Activated CD8-positive, alpha-beta T cell treated with anti-CD3 and anti-CD28 coated beads for 36 hours (primary cell): ENCODE measurements at places on chromosomes 2 and 18. TPM values are rescaled to one million over a fixed set of nuclear protein-coding genes. Genes with fewer than 3 reads are reported as not detected.

SKOR2 gene
- total RNA-seq, result not detected

CFAP65 gene
- not detected for total RNA-seq

CCBE1 gene
- total RNA-seq, result not detected

SGPP2 gene
- 3.0 TPM for total RNA-seq

KIAA2012 gene
- total RNA-seq, result not detected

CXCR1 gene
- total RNA-seq, result not detected

SLC4A3 gene
- total RNA-seq, result not detected

- DNase-seq, result peak; percentile 17
- no peaks in the 10 kb centered on the region for H3K36me3 ChIP-seq
- H3K27me3 ChIP-seq, result peaks cover 46% of the 10 kb centered on the region
- no peak overlapping the region for H3K27ac ChIP-seq
- peaks cover 10% of the 10 kb centered on the region for H3K4me1 ChIP-seq
These were observed 453 bp downstream of the CABLES1 start for GRCh38 chr18:23135550-23136325.

DNA sequence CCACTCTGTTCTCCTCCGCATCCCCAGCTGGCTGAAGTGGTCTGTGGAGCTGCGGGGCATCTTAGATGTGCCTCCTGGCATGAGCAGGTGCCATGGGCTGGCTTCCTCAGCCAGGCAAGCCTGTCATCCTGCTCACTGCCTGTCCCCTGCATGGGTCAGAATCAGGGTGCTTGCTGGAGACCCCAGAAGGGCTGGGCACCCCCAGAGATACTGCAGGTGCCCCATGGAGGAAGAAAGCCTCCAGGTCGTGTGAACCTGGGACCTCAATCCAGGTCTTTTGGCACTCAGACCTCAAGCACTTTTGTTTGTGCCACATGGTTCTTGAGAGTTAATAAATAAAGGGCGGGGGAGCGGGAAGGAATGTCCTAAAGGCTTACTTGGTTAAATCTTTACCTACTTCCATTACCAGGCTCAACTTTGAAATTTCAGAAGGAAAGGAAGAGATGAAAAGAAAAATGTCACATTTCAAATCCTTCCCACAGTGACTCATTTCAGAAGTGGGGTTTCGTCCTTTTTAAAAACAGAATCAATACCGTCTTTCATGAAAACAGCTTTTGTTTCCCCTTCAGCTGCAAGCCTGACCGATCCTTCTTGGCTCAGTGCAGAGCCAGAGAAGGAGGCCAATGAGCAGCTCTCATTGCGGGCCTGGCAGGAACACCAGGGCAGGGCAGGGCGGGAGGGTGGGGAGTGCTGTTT, 69.9 kb downstream of the RHOB start:
- no peak overlapping the region for H3K27ac ChIP-seq
- no peaks in the 10 kb centered on the region for H3K36me3 ChIP-seq
- H3K27me3 ChIP-seq, result peaks cover 1% of the 10 kb centered on the region
- H3K4me1 ChIP-seq, result peaks cover 4% of the 10 kb centered on the region

- no peaks in the 10 kb centered on the region for H3K36me3 ChIP-seq
- no peak overlapping the region for H3K4me3 ChIP-seq
- no peaks in the 10 kb centered on the region for H3K4me1 ChIP-seq
- no peak overlapping the region for H3K27ac ChIP-seq
- DNase-seq, result no peak
These were observed 104.5 kb downstream of the TDRD15 start for GRCh38 chr2:21228041-21228895.

GRCh38 chr2:56309626-56310170, 125.9 kb downstream of the CCDC85A start:
- DNase-seq, result no peak
- no peaks in the 10 kb centered on the region for H3K36me3 ChIP-seq
- H3K27me3 ChIP-seq, result no peaks in the 10 kb centered on the region
- H3K27ac ChIP-seq, result no peak overlapping the region
- no peak overlapping the region for H3K4me3 ChIP-seq

- no peak overlapping the region for H3K27ac ChIP-seq
- DNase-seq, result no peak
- no peaks in the 10 kb centered on the region for H3K4me1 ChIP-seq
- H3K4me3 ChIP-seq, result no peak overlapping the region
- H3K36me3 ChIP-seq, result no peaks in the 10 kb centered on the region
These were observed 132.7 kb upstream of the NT5C1B start for GRCh38 chr2:18722101-18722500.

- no peaks in the 10 kb centered on the region for H3K4me1 ChIP-seq
- no peak overlapping the region for H3K4me3 ChIP-seq
These were observed 202.9 kb upstream of the NT5C1B start for GRCh38 chr2:18792226-18792629.

GRCh38 chr18:72672364-72673184, 128.4 kb upstream of the CBLN2 start:
- no peak overlapping the region for H3K27ac ChIP-seq
- H3K36me3 ChIP-seq, result no peaks in the 10 kb centered on the region
- H3K4me1 ChIP-seq, result no peaks in the 10 kb centered on the region
- H3K27me3 ChIP-seq, result no peaks in the 10 kb centered on the region
- H3K4me3 ChIP-seq, result no peak overlapping the region

DNA sequence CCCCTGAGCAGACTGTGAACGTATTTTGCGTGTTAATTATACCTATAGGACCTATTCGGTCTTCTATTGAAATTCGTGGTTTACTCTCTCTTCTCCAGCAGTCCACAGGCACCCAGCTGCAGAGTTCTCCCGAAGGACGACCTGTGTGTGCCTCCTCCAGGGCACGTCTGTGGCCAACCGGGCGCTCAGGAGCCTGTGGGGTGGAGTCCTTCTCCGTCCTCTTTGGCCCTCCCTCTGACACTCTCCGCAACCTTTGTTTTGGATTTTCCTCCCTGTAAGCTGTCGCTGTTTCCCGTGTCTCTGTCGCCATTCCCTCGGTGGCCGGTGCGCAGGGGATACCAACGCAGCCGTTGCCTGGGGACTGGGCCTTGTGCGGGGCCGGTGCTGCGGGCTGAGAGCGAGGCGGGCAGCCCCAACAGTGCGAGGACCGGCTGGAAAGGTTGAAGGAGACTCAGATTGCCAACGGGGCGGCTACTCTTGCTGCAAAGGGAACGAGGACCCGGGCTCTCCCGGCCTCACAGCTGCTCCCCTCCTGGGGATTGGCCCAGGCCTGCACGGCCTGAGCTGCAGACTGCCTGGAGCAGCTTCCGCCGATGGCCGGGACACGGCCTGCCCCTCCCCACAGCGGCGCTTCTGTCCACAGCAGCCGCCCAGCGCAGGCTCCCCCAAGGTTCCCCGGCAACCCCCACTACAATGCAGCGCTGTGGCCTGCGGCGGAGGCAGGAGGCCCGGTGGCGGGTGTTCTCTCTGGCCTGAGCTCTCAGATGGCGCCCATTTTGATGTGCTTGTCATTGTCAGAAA, 221.0 kb downstream of the MTX2 start:
- H3K36me3 ChIP-seq, result no peaks in the 10 kb centered on the region
- H3K4me1 ChIP-seq, result peaks cover 9% of the 10 kb centered on the region
- no peak overlapping the region for H3K27ac ChIP-seq

DNA sequence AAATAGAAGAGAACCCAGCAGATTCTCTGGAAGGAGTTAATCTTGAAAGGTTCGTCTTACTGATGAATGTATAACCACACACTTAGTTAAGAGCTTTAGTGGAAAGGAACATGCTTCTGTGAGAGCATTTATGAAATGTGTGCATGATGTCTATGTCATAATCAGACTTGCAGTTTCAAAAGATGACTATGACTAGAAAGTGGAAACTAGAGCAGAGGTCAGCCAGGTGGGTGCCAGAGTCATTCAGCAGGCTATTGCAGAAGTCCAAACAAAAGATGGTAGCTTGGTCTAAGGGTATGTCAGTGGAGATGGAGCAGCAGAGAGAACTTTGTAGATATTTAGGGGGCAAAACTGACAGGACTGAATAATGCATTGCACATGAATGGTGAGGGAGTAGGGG, 825.8 kb downstream of the DCC start:
- H3K27me3 ChIP-seq, result no peaks in the 10 kb centered on the region
- H3K36me3 ChIP-seq, result no peaks in the 10 kb centered on the region
- no peak overlapping the region for H3K4me3 ChIP-seq

DNA sequence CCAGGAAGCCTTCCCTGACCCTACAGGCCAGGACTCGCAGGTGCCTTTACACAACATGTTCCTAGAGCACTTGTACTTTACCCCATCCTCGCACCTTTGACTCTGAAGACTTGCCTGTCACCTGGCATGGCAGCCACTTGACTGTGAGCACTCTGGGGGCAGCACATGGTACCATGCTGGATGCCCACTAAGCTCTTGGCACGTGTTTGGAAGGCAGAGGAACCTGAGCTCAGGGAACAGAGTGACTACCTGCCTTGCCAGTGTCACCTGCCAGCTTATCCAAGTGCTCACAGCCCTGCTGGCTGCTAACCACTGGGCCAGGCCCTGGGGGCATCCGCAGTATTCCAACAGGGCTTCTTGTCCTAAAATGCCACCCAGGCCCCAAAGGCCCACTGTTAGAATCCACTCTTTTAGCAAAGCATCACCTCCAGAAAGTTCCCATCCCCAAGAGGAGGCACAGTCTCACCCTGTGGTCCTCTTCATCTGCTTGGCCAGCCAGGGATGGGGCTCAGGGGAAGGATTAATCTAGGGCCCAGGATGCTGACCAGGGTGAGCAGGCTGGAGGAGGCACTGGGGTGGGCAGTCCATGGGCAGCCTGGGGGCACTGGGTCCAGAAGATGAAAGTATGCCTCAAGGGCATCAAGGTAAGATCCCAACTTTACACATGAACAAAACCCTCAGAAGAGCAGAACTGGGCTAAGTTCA, 57.0 kb downstream of the ZBTB7C start:
- no peak overlapping the region for H3K4me3 ChIP-seq
- peaks cover 3% of the 10 kb centered on the region for H3K27me3 ChIP-seq
- no peak for DNase-seq
- H3K4me1 ChIP-seq, result no peaks in the 10 kb centered on the region

DNA sequence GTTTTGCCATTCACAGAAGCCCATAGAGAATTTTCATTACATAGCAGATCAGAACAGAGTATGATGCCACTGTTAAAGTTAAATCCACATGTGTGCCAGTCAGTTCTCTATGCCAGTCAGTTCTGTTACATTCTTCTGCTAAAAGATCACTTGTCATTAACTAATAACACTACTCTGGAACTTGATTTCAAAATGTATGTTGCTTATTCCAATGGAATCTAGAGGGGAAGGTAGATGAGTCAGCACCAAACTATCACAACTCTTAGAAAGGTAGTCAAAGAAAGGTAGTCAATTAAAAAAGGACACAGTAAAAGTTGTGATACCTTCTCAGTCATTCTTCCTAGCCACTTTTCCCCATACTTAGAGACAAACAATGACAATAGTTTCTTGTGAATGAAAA, 1214.4 kb downstream of the LRP1B start:
- H3K27me3 ChIP-seq, result no peaks in the 10 kb centered on the region
- H3K4me3 ChIP-seq, result no peak overlapping the region
- no peak for DNase-seq
- H3K27ac ChIP-seq, result no peak overlapping the region

DNA sequence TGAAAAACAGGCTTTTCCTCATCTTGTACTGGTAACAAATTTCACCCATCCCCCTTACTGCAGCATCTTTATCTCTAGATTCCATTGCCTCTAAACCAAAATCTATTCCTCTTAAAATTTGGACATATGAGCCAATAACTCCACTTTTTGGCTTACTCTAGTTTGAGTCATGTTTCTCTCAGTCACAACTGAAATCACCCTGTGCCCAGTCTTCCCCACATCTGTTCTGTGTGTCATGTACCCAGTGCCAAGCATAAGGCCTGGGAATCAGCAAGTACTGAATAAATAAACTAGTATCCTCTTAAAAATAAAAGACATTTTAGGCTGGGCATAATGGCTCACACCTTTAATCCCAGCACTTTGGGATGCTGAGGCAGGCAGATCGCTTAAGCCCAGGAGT, 20.8 kb upstream of the CHN1 start:
- H3K36me3 ChIP-seq, result no peaks in the 10 kb centered on the region
- H3K4me1 ChIP-seq, result no peaks in the 10 kb centered on the region
- no peak overlapping the region for H3K4me3 ChIP-seq
- H3K27ac ChIP-seq, result no peak overlapping the region
- DNase-seq, result no peak

GRCh38 chr2:207328944-207329386, 163.2 kb upstream of the KLF7 start:
- H3K4me3 ChIP-seq, result no peak overlapping the region
- peaks cover 49% of the 10 kb centered on the region for H3K4me1 ChIP-seq
- no peaks in the 10 kb centered on the region for H3K36me3 ChIP-seq
- H3K27ac ChIP-seq, result peak overlapping the region; percentile 65

DNA sequence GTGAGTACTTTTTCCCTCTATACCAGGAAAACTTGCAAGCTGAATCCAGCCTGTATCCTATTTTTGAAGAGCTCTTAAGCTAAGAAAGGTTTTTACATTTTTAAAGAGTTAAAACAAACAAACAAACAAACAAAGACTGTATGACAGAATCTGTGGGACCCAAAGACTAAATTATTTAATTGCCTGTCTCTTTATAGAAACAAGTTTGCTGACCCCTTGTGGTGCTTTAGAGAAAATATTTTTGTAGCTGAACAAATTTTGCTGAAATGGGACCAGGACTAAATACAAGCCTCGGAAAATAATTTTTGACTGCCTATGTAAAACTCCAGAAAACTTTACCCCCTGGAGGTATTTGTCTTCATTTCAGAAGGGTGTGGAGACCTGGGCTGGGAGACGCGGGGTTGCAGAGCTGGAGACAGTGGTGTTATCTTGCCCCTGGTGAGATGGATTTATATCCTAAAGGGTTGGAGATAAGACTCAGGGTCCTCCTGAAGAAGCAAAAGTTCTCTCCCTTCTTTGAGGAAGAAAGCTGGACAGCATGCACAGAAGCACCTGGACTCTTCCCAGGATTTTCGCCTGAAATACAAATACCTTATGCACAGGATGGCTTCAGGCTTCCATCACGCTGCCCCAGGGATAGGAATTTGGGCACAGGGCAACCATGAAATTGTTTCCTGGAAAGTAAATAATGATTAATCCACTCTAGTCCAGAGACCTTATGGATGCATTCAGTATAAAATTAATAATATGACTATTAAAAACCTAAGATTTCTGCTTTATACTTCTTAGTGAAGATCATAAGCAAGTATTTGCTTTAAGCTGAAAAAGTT, 54.3 kb downstream of the TMX3 start:
- H3K36me3 ChIP-seq, result no peaks in the 10 kb centered on the region
- H3K27me3 ChIP-seq, result peaks cover 2% of the 10 kb centered on the region
- no peak overlapping the region for H3K27ac ChIP-seq
- DNase-seq, result no peak
- no peaks in the 10 kb centered on the region for H3K4me1 ChIP-seq

GRCh38 chr2:121297217-121297830, 12.3 kb upstream of the TFCP2L1 start:
- H3K27ac ChIP-seq, result no peak overlapping the region
- H3K4me3 ChIP-seq, result no peak overlapping the region

DNA sequence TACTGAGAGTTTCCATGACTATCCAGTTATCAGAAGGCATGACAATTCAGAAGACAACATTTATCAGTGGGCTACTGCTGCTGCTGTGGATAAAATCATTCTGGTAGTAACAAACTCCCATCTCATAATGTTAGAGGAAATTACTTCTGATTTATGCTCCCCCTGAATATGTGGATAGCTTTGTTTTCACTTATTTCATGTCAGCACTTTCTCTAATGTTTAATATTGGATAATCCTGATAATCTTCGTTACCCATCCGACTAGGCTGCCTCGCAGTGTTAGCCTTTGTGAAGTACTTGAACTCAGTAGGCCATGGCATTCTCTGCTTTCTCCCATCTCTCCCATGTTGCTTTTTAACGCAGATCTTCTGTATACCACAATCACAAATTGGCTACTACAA, 28.4 kb downstream of the COX7A2L start:
- DNase-seq, result no peak
- H3K4me1 ChIP-seq, result peaks cover 10% of the 10 kb centered on the region
- H3K27me3 ChIP-seq, result no peaks in the 10 kb centered on the region
- H3K36me3 ChIP-seq, result peaks cover 42% of the 10 kb centered on the region
